RPMI8226 (cell line): ENCODE measurements at places on chromosomes 13 and 19.

- DNase-seq, result no peak
Measured at GRCh38 chr19:11102944-11103343, 13.7 kb downstream of the LDLR start.

GRCh38 chr13:38743466-38743865 lies 56.6 kb downstream of the FREM2 start:
- DNase-seq, result no peak

- no peak for DNase-seq
Measured at GRCh38 chr19:16320987-16321386, 3.6 kb upstream of the KLF2 start.

DNA sequence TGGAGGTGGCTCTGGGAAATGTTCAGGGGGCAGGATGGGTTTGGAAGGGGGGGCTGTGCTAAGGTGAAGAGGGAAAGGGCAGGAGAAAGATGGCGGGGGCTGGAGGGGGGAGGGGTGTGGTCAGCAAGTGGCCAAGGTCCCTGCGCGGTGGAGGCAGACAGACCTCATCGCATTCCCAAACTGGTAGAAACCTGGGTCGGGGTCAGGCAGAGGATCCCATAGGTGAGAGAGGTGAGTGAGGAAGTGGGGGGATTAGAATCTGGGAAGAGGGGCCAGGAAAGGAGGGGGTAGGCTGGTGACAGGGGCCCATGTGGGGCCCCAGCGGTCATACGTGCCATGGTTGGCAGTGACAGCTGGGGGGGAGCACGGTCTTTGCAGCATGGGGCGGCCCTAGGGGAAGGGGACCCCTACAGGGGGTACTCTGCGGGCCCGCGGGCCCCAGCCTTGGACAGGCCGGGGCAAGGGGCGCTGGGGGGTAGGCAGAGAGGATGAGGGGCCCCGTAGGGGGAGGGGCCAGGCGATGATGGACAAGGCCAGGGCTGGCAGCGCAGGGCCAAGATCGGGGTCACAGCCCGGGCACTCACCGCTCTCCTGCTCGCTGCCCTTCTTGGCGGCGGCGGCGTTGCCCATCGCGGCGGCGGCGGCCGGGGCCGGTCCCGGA lies 514 bp downstream of the PRKACA start:
- DNase-seq, result peak; percentile 25

DNA sequence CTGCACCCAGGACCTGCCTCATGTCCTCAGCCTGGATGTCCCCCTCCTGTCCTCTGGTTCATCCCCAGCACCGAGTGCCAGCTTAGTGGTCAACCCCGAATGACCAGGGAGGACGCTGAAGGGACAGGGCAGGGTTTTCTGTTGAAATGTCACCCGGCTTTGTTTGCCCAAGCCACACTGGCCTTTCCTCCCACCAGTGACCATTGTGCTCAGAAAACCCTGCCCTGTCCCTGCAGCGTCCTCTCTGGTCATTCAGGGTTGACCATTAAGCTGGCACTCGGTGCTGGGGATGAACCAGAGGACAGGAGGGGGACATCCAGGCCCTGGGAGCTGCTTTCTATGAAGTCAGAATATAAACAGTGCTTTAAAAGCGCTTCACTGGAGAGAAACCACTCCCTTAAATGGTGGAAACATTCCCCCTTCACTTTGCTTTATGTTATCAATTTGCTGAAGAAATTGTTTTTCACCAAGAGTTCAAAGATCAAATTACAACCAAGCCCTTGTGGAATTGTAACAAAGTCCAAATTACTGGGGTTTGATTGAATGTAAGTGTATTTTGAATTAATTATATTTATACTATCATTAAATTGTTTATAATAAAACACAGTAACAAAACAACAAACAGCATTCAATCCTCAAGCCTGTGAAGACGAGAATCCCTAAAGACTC lies 21.4 kb downstream of the CARS2 start:
- DNase-seq, result no peak

- no peak for DNase-seq
Measured at GRCh38 chr13:51997641-51998330, 13.5 kb downstream of the ATP7B start.

DNA sequence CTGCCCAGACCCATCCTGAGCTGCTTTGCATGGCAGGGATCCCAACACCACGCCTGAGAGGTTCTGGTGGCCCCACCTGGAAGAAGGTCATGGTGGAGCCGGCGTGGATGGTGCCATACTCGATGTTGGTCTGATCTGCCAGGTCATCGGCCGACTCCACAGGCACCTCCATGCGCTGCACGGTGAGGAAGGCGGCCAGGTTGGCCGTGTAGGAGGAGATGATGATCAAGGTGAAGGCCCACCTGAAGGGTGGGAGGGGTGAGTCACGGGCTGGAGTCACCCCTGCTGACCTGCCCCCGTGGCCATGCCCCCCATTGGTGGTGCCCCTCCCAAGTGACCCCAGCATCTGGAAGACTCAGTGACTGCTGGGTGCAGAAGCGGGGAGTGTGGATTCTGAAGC lies 12.5 kb upstream of the ATP1A3 start:
- DNase-seq, result no peak

- no peak for DNase-seq
Measured at GRCh38 chr13:44068737-44069136, 189.0 kb downstream of the LACC1 start.

DNA sequence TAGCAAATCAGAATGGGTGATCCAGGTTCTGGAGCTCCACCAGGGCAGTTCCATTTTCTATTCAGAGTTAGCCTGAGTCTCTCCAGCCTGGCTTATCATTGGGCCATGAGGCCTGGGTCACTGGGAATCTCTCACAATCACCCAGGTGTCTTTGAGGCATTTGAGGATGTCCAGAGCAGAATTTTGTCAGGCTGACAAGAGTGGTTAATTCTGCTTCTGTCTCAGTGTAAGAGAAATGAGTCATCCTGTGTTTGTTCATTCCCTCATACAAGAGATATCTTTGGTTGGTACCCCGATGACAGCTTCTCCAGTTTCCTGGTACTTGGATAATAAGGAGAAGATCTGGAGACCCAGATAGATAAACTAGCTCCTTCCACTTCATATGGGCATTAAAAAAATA lies 10.4 kb downstream of the ZNF93 start:
- no peak for DNase-seq

DNA sequence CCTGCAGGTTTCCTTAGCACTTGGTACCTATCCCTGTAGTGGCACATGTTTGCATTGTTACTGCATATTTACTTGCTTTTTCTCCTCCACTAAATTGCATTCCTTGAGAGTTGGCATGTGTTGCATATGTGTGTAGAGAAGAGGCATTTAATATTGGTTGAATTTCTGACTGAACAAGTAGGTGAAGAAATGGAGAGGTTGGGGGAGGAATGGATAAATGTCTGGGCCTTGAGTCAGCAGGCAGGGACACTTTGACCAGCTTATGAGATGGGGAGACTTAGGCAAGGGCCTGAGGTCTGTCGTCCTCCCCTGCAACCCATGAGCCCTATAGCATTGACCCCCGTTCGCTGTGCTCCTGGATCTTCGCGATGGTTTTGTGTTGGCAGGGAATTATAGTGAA lies 2.0 kb upstream of the GPR18 start:
- no peak for DNase-seq

DNA sequence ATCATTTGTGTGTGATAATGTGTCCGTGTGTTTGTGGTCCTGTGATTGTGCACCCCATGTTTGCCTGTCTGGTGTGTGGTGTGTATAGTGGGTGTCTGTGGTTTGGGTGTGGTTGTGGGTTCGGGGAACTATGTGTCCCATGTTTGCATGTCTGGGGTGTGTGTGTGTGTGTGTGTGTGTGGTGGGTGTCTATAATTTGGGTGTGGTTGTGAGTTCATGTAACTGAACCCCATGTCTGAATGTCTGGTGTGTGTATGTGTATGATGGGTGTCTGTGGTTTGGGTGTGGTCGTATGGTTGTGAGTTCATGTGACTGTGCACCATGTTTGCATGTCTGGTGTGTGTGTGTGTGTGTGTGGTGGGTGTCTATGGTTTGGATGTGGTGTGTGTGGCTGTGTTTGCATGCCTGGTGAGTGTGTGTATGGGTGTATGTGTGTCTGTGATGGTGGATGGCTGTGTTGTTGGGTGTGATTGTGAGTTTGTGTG lies 11.1 kb upstream of the NFIX start:
- DNase-seq, result no peak

GRCh38 chr19:4342314-4342614 lies 1.1 kb upstream of the MPND start:
- DNase-seq, result no peak

DNA sequence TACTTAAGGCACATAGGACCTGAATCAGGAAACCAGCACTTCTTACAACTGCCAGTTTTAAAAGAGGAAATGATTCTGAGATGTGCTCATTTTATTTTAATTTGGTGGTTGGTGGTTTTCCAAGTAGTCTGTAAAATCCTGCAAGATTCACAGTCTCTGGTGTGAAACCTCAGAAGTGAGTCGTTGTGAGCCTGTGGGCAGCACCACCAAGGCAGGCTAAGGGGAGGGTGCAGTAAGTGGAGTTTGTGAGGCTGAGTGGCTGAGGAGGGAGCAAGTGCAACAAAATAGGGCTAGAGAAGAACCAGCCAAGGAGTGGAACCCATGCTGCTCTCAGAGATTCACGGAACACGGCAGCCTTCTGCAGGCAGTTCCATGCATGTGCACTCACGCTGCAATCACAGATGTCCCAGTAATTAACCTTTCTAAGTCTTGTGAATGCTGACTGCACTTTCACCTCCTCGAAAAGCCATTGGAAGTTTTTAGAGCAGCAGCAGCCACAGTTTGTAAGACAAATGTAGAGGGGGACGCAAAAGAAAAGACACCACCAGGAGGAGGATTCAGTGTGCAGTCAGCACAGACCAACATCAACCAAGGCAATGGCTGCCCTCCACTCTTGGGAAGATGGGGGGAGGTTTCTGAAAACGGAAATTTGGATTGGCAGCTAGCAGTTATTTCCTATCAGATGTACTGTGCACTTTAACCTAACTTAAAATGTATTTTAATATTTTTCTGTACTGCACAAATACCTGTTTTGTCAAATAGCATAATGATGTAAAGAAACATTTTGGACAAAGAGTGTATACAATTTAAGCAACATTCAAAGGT lies 44.9 kb downstream of the ESD start:
- DNase-seq, result no peak
